ENCODE measurements at places on chromosomes 3 and 15.

GRCh38 chr15:96428742-96429141, 98.2 kb downstream of the NR2F2 start:
- DNase-seq = no peak

GRCh38 chr3:21665444-21666100, 85.4 kb downstream of the ZNF385D start:
- DNase-seq = no peak

DNA sequence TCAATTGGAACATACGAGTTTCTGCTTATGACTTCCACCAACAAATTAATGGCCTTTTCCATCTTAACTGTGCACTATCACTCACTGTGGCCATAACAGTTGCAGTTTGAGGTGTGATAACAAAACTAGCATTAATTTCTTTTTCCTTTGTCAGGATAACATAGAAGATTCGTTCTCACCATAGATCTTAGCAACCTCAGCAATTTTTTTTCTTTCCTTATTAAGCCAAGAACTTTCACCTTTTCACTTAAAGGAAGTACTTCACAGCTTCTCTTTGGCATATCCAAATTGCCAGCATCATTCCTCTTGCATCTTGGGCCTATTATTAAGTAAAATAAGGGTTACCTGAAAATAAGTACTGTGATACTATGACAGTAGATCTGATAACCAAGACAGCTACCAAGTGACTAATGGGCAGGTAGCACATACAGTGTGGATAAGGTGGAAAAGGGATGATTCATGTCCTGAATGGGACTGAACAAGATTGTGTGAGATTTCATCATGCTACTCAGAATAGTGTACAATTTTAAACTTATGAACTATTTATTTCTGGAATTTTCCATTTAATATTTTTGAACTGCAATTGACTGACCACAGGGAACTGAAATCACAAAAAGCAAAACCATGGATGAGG, 46.6 kb downstream of the CEP70 start:
- no peak for DNase-seq

- DNase-seq = no peak
These were observed 286.2 kb upstream of the UBE2E1 start for GRCh38 chr3:23519314-23520208.

GRCh38 chr15:94387849-94388441, 156.6 kb downstream of the MCTP2 start:
- no peak for DNase-seq

GRCh38 chr3:161054860-161055604, 50.1 kb downstream of the B3GALNT1 start:
- no peak for DNase-seq

DNA sequence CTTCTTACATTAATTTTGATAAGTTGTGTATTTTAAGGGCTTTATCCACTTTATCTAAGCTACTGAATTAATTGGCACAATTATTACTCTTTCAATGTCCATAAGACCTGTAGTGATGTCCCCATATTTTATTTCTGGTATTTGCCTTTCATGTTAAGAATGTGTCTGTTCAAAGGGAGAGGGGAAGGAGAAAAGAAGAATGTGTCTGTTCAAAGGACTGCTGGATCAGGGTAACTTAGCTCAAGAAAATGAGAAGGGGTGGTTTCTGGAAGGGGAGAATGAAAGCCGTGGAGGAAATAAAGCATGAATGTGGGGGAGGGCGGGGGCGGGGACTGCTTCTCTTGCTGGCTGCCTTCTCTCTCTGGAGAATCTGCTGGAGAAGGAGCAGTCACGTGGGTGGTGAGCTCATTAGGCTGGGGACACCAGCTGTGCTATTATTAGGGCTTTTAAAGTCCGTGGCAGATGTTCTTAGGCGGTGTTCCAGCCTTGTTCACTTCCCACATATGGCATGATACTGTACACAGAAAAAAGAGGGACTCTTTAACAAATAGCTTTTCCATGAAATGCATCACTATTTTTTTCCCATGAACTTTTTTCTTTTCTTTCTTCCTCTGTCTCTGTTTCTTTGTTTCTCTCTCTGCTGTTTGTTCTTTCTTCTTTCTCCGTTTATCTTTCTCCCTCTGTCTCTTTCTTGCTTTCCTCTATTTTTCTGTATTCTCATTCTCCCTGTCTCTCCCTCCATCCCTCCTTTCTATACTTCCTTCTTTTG, 63.7 kb upstream of the ULK4 start:
- no peak for DNase-seq

DNA sequence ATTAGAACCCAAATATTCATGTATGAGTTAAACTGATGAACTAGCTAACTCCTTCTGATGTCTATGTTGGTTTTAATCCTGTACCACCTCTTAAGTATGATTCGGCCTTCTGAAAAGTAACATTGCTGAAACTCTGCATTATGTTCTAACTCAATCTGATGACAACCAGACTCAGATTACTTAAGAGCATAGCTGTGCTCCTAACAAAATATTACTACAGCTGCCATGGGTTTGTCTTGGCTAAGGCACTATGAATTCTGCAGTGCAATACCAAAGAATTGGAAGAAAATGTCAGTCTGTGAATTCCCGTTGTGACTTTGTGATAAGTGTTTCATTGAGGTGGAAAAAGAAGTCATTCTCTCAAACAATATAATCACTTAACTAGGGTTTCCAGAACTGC, 224.4 kb downstream of the ZMAT3 start:
- DNase-seq = no peak

GRCh38 chr3:37779289-37780152, 82.2 kb upstream of the CTDSPL start:
- no peak for DNase-seq

GRCh38 chr15:89112341-89112971, 24.2 kb downstream of the ABHD2 start:
- DNase-seq = no peak

- no peak for DNase-seq
These were observed 75.4 kb upstream of the ABHD17C start for GRCh38 chr15:80619680-80620079.

- no peak for DNase-seq
These were observed 3.0 kb downstream of the CFAP20DC start for GRCh38 chr3:59046839-59047238.

DNA sequence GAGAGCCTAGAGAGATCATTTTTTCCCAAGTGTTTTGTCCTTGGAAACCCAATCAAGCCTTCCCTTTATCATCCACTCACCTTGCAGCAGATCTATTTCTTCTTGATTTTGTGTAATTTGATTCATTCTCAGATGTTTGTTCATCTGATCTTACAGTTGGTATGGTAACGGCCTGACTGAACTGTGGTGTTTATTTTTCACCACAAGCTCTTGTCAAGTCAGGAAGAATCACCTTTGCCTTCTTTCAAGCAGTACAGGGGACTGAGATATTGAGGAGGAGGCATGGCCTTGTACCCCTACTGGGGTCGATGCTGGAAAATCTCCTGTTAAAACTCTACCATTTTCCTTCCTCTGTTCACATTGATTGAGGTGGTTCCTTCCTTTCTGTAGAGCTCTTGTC, 361.4 kb upstream of the CFAP20DC start:
- no peak for DNase-seq

GRCh38 chr15:39556461-39556860, 24.4 kb upstream of the THBS1 start:
- no peak for DNase-seq

GRCh38 chr3:10846657-10846975, 30.6 kb downstream of the SLC6A11 start:
- DNase-seq = no peak

- DNase-seq = no peak
These were observed 396.5 kb downstream of the OCA2 start for GRCh38 chr15:27702581-27702980.

DNA sequence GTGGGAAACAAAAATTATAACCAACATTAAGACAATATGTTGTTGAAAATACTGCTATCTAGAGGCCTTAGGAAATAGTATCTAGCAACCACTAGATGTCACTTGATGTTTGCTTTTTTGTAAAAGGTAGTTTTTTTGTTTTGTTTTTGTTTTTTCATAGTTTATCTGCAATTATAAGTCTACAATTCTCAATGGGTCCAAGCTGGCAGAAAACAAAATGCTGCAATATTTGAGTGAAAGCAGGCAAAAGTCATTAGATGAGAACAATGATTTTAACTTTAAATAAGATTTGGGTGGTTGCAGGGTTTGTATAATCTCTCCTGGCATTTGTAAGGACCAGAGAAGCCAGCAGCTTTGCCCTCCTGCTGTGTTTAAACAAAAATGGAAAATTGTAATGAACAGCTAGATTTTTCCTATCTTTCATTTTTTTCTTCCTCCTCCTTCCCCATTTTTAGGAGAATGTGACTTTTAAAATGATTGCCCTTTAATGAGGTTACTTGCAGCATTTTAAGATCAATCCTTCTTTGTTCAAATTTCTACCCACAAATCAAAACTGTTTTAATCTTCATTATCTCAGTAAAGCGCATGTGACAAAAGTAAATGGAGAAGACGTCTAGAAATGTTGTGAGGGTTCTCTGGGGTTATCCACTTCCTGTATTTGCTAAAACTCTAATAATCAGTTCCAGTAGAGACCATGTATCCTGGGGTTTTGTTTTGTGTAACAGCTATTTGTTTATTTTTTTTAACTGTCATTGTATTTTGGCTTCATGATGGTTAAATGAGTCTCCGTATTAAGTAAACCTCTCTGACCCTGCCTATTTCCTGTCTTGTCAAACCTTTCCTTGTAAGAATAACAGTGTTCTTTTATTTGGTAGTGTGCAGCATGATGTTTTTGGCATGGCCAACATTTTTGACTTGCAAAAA, 27.3 kb downstream of the DUT start:
- no peak for DNase-seq

GRCh38 chr15:69499521-69500211, 47.0 kb downstream of the RPLP1 start:
- no peak for DNase-seq

DNA sequence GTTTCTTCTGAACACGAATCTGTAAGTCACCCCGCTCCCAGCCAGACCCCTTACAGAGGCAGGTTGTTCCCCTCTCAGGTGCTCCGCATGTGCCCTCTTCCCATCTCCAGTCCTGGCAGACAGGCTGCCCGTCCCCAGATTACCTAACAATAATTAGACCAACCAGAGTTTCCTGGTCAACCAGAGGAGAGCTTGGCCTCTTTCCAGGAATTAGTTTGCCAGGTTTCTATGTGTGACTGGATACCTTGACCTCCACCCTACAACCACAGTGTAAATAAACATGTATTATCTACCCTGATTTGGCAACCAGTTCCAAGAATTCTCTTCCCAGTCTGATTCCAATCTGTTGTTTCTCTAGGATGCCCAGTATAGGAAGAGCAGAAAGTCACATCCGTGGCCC, 178.0 kb upstream of the UMPS start:
- no peak for DNase-seq

- no peak for DNase-seq
These were observed 160.7 kb upstream of the TNIK start for GRCh38 chr3:171620825-171621434.

DNA sequence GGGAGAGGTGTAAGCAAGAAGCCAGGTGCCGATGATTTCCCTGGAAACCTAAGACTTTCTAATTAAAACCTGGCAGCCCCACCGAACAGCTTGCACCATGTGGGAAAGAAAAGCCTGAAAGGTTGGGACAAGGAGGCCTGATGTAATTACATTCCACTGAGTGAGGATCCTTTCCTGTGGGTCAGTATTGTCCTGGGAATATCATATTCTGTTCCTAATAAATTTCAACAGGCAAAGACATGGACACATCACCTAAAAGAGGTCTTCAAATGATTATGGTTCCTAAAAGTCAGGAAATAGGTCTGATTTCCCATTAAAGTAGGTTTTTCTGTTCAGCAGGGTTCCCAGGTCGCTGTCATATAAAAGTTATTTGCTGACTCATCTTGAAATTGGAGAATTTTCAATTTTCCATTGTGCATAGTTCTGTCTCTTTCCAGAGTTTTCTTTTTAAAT, 58.5 kb downstream of the DUT start:
- no peak for DNase-seq

DNA sequence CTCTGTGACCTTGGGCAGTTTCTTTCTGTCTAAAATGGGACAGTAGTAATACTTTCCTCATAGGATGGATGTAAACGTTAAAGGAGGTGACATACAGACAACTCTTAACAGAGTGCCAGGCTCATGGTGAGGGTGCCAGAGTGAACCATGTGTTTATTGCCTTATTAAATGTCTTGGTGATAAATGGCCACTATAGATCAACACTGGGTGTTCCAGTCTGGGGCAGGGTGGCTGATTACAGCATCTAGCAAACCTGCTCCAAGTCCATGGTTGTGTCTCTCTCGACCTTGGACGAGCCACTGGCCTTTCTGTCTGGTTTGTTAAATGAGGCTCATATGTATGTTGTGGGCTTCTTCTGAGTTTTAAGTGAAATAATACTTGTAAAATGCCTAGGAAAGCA, 75.1 kb downstream of the TRAK1 start:
- no peak for DNase-seq

GRCh38 chr15:86231864-86232721, 152.4 kb downstream of the AGBL1 start:
- DNase-seq = peak; percentile 1

- DNase-seq = no peak
These were observed 11.3 kb upstream of the NMNAT3 start for GRCh38 chr3:139689122-139689521.

- no peak for DNase-seq
These were observed 331.1 kb downstream of the SV2B start for GRCh38 chr15:91431041-91431715.

DNA sequence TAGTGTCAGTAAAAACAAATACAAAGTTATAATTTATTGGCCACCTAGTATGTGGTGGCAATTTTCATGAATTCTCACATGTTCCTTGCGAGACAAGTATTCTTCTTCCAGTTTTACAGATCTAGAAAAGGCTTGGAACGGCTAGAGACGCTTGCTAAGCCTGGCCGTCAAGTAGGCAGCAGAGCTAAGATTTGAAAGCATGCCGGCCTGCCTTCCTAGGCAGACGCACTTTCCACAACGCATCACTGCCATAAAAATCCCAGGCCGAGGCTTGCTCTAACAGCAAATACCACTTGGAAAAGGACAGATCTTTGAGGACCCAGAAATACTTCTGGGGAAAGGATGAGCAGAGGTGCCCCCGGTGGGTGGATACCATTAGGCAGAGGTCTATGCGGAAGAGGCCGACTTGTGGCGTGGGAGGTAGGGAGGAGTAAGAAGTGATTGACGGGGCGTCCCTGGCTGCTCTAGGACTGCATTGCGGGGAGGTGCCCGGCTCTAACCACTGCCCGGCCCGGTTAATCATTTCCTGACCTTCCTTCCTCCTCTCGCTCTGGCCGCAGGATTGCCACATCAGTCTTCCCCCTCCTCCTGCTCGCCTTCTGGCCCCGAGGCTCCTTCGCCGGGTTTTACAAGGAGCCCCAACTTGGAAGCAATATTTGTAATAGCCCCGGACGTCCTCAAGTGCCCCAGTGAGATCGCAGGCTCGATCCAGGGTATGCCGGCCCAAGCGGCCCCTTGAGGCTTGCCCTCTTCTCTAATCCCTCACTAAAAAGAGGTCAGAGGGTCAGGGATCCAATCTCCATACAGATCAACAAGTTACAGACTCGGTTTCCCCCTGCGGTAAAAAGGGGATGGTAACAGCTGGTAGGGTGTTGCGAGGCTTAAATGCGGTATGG, 1.3 kb upstream of the USP3 start:
- peak; percentile 38 for DNase-seq

GRCh38 chr3:103167850-103168249, 733.0 kb downstream of the ZPLD1 start:
- DNase-seq = no peak
